ENCODE measurements at places on chromosomes 12 and 14. TPM values are rescaled to one million over a fixed set of nuclear protein-coding genes. Genes with fewer than 3 reads are reported as not detected.

The TAS2R8 gene
- not detected for total RNA-seq

The UNC79 gene
- under 0.01 TPM for total RNA-seq

The METTL3 gene
- 65.0 TPM for total RNA-seq

DNA sequence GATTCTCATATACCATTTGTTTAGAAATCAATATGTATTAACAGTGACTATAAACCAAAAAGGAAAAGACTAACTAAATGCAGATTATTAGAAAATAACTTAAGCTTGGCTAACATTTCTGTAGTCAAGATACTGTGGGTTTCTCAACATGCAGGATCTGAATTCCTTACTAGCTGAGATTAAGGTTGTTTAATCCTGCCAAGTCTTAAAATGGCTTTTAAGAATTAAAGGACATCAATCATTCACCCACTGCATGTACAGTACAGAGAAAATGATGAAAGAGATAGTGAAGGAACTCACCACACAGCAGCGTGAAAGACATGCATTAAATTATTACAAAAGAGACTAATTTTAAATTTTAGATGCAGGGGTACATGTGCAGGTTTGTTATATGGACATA lies 3.8 kb downstream of the ACSS3 start:
- DNase-seq = no peak
- H3K27ac ChIP-seq = no peak overlapping the region
- no peaks in the 10 kb centered on the region for H3K27me3 ChIP-seq
- no peak overlapping the region for H3K4me3 ChIP-seq
- H3K4me1 ChIP-seq = no peaks in the 10 kb centered on the region
- H3K36me3 ChIP-seq = no peaks in the 10 kb centered on the region

- peaks cover 11% of the 10 kb centered on the region for H3K4me1 ChIP-seq
- peaks cover 6% of the 10 kb centered on the region for H3K36me3 ChIP-seq
- H3K27me3 ChIP-seq = no peaks in the 10 kb centered on the region
Measured at GRCh38 chr12:27610374-27610773, 85.9 kb upstream of the REP15 start.

GRCh38 chr12:89160716-89161123 lies 191.6 kb downstream of the DUSP6 start:
- no peaks in the 10 kb centered on the region for H3K27me3 ChIP-seq
- H3K36me3 ChIP-seq = no peaks in the 10 kb centered on the region
- DNase-seq = no peak

DNA sequence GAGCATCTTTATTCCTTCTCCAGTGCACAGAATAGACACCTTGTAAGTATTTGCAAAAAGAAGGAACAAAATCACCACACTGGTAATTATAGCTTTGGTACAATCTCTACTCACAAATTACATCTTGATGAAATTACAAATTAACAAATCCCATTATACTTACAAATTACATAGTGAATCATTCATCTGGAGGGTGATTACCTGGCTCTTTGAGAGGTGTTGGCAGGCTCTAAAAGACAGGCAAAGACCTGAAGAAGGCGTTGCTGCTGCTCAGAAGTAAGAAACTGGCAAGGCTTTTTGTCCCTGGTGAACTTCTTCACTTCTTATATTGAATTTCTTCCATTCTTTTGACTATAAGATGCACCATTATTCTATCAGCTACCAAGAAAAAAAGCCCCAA lies 21.7 kb upstream of the LMNTD1 start:
- no peak for DNase-seq
- no peak overlapping the region for H3K4me3 ChIP-seq
- H3K27ac ChIP-seq = no peak overlapping the region
- peaks cover 36% of the 10 kb centered on the region for H3K27me3 ChIP-seq

DNA sequence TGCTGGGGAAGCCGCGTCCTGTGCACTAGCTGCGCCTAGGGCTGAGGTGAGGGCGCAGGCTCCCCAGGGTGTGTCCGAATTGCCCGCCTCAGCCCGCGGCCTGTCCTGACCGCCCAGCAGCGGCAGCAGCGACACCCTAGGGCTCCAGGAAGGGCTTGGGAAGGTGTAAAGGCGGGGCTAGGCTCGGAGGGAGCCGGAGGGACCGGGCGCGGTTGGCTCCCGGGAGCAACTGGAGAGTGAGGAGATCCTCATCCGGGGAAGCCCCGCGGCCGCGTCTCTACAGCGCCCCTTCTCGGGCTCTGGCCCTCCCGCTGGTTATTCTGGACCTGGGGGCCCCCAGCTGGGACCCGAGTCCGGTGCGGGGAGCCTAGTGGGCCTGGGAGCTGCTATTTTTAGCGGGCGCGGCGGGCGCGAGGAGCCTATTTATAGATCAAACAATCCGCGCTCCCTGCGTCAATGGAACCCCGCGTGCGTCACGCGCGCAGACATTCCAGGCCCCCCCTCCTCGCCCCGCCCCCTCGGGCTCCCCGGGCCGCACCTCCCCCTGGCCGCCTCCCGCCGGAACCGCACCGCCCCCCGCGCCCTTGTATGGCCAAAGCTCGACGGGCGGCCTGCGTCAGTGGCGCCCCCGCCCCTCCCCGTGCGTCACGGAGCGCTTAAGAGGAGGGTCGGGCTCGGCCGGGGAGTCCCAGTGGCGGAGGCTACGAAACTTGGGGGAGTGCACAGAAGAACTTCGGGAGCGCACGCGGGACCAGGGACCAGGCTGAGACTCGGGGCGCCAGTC lies at the start of gene NR4A1:
TSS of gene NR4A1 (plus strand) at position 685 of the 784 bp plus-strand sequence. CDS start 2,887 bp downstream, outside the sequence.
- peaks cover 4% of the 10 kb centered on the region for H3K36me3 ChIP-seq
- H3K4me1 ChIP-seq = peaks cover 20% of the 10 kb centered on the region
- DNase-seq = peak; percentile 82

The CCDC197 gene
- not detected for total RNA-seq

DNA sequence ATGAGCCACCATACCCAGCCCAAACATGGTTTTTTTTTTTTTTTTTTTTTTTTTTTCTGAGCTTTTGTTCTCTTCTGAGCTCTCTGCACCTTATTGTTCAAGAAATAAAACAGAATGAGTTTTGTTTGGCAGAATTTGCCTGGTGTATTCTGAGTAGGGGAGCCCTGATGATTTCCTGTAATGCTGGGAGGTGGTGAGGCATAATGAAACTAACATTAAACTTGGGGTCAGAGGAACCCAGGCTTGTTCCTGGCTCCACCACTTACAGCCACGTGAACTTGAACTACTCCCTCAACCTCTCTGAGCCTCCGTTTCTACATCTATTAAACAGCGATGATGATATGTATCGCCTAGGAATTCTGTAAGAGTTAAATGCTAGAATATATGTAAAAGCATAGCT lies 276.3 kb upstream of the CRY1 start:
- H3K4me1 ChIP-seq = peaks cover 53% of the 10 kb centered on the region
- H3K36me3 ChIP-seq = no peaks in the 10 kb centered on the region
- H3K4me3 ChIP-seq = no peak overlapping the region
- H3K27me3 ChIP-seq = no peaks in the 10 kb centered on the region
- H3K27ac ChIP-seq = no peak overlapping the region
- no peak for DNase-seq

- DNase-seq = no peak
- no peaks in the 10 kb centered on the region for H3K36me3 ChIP-seq
- peaks cover 4% of the 10 kb centered on the region for H3K4me1 ChIP-seq
- H3K27me3 ChIP-seq = no peaks in the 10 kb centered on the region
- H3K27ac ChIP-seq = no peak overlapping the region
Measured at GRCh38 chr14:89269404-89269803, 147.6 kb downstream of the FOXN3 start.

DNA sequence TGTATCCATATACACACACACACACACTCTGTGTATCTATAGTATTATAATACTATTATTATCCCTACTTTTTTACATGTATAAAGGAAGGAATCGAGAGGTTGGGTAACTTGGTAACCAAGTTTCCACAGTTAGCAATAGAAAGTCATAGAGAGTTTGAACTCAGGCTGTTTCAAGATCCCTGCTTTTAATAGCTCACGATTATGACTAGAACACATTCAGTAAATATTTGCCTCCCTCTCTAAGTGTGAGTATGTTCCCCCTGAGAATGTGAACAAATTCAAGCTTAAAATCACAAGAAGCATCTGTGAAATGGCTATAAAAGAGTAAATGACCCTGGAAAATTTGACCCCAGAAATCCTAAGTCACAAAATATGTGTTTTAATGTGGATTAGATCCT lies 11.0 kb upstream of the REP15 start:
- DNase-seq = no peak
- no peaks in the 10 kb centered on the region for H3K27me3 ChIP-seq
- no peak overlapping the region for H3K27ac ChIP-seq
- no peaks in the 10 kb centered on the region for H3K4me1 ChIP-seq
- H3K36me3 ChIP-seq = peaks cover 18% of the 10 kb centered on the region

DNA sequence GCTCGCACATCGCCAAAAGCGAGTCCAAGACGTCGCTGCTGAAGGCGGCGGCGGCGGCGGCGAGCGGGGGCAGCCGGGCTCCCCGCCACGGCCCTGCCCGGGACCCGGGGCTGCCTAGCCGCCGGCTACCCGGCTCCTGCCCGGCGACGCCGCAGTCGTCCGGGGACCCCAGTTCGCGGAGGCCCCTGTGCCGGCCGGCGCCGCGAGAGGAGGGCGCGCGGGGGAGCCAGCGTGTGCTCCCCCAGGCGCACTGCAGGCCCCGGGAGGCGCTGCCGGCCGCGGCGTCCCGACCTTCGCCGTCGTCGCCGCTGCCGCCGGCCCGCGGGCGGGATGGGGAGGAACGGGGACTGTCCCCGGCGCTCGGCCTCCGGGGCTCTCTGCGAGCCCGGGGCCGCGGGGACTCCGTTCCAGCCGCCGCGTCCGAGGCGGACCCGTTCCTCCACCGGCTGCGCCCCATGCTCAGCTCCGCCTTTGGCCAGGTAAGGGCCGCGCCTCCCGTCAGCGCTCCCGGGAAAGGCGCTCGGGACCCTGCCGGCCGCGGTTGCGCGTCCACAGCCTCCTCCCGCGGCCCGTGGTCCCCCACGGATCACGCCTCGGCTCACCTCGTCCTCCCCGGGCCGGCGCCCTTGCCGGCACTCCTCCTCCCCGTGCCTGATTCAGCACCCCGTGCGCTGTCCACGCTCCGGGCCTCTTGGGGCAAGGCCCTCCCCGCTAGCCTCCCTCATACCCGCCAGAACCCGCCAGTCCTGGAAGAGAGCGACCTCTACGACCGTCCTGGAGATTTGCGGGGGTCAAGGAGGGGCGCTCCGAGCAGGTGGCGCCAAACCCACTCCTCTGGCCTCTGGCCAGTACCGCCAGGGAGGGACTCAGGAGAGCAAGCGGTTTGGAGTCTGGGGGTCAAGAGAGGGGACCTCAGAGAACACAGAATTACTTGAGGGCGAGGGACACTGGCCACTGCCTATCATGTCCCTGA lies 721 bp downstream of the CABP1 start:
- peak overlapping the region; percentile 53 for H3K4me3 ChIP-seq
- H3K36me3 ChIP-seq = no peaks in the 10 kb centered on the region
- peaks cover 21% of the 10 kb centered on the region for H3K4me1 ChIP-seq

DNA sequence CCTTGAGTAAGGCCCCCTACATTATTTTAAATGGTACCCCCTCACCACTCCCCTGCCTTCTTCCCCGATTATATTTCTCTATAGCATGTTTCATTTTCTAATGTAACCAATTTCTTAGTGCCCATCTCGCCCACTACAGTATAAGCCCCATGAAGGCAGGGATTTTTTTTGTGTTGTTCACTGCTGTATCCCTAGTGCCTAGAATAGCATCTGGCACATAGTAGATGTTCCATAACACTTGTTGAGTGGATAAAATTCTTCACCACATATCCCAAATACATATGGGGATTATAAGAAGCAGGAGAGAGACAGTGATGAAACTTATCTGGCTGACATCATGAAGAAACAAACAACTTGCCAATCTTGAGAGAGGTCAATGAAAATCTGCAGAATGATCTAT lies 11.5 kb downstream of the FBXO21 start:
- H3K4me1 ChIP-seq = no peaks in the 10 kb centered on the region
- H3K36me3 ChIP-seq = peaks cover 100% of the 10 kb centered on the region
- no peak overlapping the region for H3K27ac ChIP-seq

The IRAK3 gene
- total RNA-seq = 14.1 TPM

GRCh38 chr12:27982951-27983350 lies 10.4 kb upstream of the PTHLH start:
- H3K4me1 ChIP-seq = peaks cover 3% of the 10 kb centered on the region
- H3K4me3 ChIP-seq = no peak overlapping the region
- H3K27me3 ChIP-seq = peaks cover 2% of the 10 kb centered on the region
- H3K36me3 ChIP-seq = no peaks in the 10 kb centered on the region
- H3K27ac ChIP-seq = no peak overlapping the region

The KRT71 gene
- not detected for total RNA-seq

The B4GALNT3 gene
- total RNA-seq = 45.3 TPM

GRCh38 chr12:83613586-83614110 lies 926.9 kb downstream of the TMTC2 start:
- H3K36me3 ChIP-seq = no peaks in the 10 kb centered on the region
- no peak for DNase-seq
- H3K4me3 ChIP-seq = no peak overlapping the region
- H3K4me1 ChIP-seq = no peaks in the 10 kb centered on the region
- no peaks in the 10 kb centered on the region for H3K27me3 ChIP-seq

- no peak for DNase-seq
- H3K27me3 ChIP-seq = no peaks in the 10 kb centered on the region
- no peak overlapping the region for H3K4me3 ChIP-seq
- H3K4me1 ChIP-seq = no peaks in the 10 kb centered on the region
Measured at GRCh38 chr12:7219599-7220243, 30.2 kb downstream of the PEX5 start.

DNA sequence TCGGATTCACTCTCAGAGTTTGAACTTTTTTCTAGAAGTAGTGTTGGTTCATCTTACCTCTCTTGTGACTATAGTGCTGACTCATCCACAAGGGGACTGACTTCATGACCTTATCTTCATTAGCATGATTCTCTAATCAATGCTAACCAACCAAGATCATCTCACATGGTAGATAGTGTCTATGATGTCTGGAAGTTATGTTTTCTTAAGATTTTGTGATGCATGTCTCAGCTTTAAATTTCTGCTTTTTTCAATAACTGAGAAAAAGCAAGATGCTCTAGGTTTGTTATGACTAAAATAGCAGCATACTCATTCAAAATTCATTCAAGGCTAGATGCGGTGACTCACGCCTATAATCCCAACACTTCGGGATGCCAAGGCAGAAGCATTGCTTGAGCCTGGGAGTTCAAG lies 12.3 kb upstream of the SLC35E3 start:
- no peaks in the 10 kb centered on the region for H3K27me3 ChIP-seq
- H3K36me3 ChIP-seq = peaks cover 13% of the 10 kb centered on the region
- no peak overlapping the region for H3K4me3 ChIP-seq
- no peaks in the 10 kb centered on the region for H3K4me1 ChIP-seq
- H3K27ac ChIP-seq = no peak overlapping the region

GRCh38 chr14:90201344-90201743 lies 55.0 kb upstream of the PSMC1 start:
- H3K36me3 ChIP-seq = no peaks in the 10 kb centered on the region
- peaks cover 16% of the 10 kb centered on the region for H3K27me3 ChIP-seq
- H3K4me1 ChIP-seq = no peaks in the 10 kb centered on the region
- no peak overlapping the region for H3K4me3 ChIP-seq
- no peak overlapping the region for H3K27ac ChIP-seq

- H3K27me3 ChIP-seq = peaks cover 58% of the 10 kb centered on the region
- H3K36me3 ChIP-seq = no peaks in the 10 kb centered on the region
- DNase-seq = no peak
- H3K27ac ChIP-seq = peak overlapping the region; percentile 30
- peaks cover 27% of the 10 kb centered on the region for H3K4me1 ChIP-seq
Measured at GRCh38 chr14:105526776-105527380, 495 bp downstream of the TMEM121 start.

The KIF5A gene
- total RNA-seq = 0.15 TPM

GRCh38 chr12:123363390-123363739 lies 1.3 kb downstream of the SBNO1 start:
- H3K36me3 ChIP-seq = no peaks in the 10 kb centered on the region
- H3K27me3 ChIP-seq = no peaks in the 10 kb centered on the region
- H3K4me3 ChIP-seq = peak overlapping the region; percentile 94
- H3K4me1 ChIP-seq = no peaks in the 10 kb centered on the region
- H3K27ac ChIP-seq = peak overlapping the region; percentile 97
- DNase-seq = no peak

- no peak overlapping the region for H3K4me3 ChIP-seq
- no peaks in the 10 kb centered on the region for H3K27me3 ChIP-seq
- H3K27ac ChIP-seq = peak overlapping the region; percentile 29
- no peaks in the 10 kb centered on the region for H3K36me3 ChIP-seq
- H3K4me1 ChIP-seq = peaks cover 16% of the 10 kb centered on the region
Measured at GRCh38 chr12:94593822-94594442, 56.4 kb downstream of the TMCC3 start.

The CMA1 gene
- 2.7 TPM for total RNA-seq

The ACSS3 gene
- total RNA-seq = 7.4 TPM

Measured in esophagus squamous epithelium (tissue), 5 donors.